ENCODE measurements at places on chromosomes 3 and 15. TPM values are rescaled to one million over a fixed set of nuclear protein-coding genes. Genes with fewer than 3 reads are reported as not detected.

The CHRNA5 gene
- total RNA-seq = 27.3 TPM

The PDE12 gene
- 15.4 TPM for total RNA-seq

The PLA2G4D gene
- total RNA-seq = not detected

The KLHL6 gene
- not detected for total RNA-seq

The MNS1 gene
- total RNA-seq = 2.7 TPM

The HIGD2B gene
- not detected for total RNA-seq

The GOLGA6D gene
- not detected for total RNA-seq

The NR1I2 gene
- not detected for total RNA-seq

Data from A549 treated with DMSO at 1 μM for 4 hours (cell line).